ENCODE measurements at places on chromosomes 6 and 20.

DNA sequence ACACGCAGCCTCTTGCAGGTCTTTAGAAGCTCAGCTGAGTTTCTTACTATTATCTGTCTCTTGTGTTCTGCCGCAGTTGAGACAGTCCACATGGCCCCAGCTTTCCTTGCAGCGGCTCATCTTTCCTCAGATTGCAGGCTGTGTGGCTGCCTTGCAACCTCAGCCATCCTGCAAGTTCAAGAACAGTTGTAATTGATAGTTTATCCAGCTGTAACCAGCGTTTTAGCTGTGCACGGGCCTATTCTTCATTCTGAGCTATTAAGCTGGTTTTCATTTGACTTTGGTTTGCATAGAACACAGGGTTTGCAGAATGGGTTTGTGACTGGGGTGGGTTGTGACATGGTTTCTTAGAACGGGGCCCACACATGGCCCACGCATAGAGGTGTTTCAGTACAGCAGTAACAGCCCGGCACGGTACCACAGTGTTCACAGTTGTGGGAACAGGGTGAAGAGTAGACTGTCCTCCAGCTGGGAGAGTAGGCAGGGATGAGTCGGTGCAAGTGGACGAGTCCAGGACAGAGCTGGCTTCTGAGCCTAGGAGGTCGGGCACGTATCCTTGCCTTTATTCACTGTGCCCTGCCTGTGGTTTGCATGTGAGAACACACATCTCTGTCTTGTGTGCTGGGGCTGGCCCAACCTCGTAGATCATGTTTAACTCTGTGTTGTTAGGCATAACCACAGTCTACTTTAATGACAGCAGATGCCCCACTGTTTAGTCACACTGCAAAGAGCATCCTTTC is 89.2 kb downstream of the RPP40 start:
- no peak for DNase-seq

GRCh38 chr6:168359794-168360193 is 40.2 kb upstream of the DACT2 start:
- no peak for DNase-seq

- DNase-seq: no peak
These were observed 31.1 kb downstream of the ARFGEF2 start for GRCh38 chr20:48952656-48953055.

GRCh38 chr6:160273196-160273595 is 14.6 kb upstream of the SLC22A2 start:
- DNase-seq: no peak

GRCh38 chr6:1424306-1424927 is 35.0 kb downstream of the FOXF2 start:
- peak; percentile 53 for DNase-seq

DNA sequence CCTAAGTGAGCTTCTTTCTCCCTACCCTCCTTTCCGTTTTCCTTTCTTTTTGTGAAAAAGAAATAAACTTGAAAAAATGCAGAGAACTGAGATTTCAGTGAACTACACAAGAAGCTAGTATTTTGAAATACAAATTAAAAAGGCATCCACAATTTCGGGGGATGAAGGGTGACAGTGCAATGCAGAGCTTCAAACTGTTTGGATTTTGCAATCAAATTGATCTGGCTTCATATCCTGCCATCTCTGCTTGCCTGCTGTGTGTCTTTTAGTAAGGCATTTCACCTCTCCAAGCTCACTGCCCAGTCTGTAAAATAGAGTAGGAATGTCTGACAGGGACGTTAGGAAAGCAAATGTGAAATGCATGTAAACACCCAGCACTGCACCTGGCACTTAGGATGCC is 258.0 kb downstream of the HACE1 start:
- no peak for DNase-seq

DNA sequence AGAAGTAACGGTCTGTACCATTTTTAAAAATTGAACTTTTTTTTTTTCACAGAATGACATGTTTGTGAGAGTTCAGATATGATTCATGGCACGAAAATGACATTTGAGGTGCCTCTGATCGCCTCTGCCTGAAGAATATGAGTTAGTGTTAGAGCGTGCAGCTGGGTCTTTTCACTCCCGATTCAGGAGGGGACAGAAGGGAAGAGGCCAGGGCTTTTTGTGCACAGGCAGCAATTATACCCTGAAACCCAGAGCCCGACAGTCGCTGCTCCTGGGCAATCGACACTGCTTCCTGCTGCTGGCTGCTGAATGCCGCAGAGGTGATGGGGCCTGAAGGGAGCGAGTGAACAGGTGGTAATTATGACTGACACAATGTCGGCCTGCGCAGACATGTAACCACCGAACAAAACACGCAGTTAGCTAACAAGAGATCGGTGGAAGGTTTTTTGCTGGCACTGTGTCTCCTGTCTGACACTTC is 652.0 kb upstream of the NOX3 start:
- no peak for DNase-seq

DNA sequence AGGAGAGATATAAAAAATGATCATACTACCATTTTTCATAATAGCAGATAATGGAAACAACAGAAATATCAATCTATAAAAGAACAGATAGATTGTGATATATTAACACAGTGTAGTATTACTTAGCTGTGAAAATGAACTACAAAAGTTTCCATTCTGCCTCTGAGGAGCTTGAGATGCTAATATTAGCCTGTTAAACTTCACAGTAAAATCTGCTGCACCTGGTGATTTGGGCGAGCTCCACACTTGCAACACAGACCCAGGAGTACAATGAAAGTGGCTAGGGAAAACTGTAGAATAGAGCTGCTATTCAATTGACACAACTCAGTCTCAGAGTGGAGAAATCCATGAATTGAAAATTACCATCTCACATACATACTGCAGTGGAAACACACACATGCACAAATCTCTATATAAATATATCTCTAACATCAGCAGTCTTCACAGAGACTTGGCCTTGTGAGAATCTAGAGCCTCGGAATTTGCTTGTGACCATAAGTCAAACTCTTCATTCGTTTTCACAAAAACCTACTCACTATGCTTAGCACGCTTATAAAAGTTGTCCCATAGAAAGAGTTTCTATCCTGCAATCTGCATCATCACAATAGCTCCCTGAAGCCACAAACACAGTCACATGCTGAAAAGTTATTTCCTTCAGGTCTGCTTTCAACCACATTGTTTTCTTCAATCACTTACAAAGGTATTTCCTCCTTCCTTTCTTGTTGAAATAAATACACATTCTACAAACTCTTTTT is 133.0 kb downstream of the PAK5 start:
- DNase-seq: no peak

DNA sequence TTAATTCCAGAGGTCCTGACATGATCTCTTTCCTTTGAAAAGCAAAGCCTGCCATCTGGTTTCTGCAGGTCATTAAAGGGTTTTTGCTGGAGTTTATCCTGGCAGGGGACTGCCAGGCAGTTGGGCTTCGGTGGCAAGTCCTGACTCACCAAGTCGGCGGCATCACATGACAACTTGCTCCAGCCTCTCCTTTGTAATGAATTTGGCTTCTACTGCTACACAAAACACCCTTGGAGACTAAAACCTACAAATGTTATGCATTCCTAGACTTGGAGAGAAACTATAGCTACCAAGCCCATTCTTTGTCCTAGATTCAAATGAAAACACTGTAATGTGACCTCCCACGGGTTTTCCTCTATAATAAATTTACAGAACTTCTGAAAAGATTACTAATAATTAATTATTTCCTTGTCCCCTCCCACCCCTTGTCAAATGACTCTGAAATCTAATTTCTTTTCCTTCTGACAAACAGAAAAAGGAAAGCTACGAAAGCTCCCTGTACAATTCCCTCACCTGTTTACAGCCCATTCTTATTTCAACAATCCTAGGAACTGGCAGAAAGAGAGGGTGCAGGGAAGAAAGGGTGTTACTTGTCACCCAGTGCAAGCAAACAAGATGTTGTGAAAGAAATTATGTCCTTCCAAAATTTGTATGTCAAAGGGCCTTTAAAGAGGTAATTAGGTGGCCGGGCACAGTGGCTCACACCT is 62.9 kb downstream of the QRSL1 start:
- DNase-seq: peak; percentile 40
